ENCODE measurements at places on chromosomes 1 and 21.

- DNase-seq = no peak
Observed at GRCh38 chr1:240765732-240766363, 153.9 kb upstream of the GREM2 start.

DNA sequence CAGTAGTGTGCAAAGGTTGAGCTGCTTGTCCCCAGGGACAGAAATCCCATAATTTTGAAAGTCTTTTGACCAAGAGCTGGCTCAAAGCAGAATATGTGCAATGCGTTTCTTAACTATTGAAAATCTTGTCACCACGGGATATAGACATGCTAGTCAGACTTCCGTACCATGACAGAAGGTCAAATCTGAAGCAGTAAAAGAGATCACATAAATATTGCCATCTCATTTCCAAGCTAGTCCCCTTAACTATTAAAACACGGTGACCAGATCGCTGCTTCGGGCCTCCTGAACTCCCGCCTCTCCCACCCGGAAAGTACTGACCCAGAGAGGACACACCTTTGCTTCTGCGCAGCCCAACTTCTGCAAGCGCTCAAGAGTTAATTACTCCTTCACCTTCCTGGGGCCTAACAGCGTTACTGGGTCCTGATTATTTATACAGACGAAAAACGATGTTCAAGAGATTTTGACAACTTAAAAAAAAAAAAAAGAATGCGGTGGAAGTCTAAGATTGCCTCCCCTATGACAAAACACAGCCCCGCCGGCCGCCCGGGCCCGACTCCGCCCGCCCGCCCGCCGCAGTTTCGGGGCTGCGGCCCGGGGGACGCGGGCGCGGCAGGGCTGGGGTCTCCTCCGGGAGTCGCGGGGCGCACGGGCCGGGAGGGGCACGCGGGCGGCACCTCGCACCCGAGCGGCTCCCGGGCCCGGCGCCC lies 692 bp downstream of the SORT1 start:
- DNase-seq = no peak

DNA sequence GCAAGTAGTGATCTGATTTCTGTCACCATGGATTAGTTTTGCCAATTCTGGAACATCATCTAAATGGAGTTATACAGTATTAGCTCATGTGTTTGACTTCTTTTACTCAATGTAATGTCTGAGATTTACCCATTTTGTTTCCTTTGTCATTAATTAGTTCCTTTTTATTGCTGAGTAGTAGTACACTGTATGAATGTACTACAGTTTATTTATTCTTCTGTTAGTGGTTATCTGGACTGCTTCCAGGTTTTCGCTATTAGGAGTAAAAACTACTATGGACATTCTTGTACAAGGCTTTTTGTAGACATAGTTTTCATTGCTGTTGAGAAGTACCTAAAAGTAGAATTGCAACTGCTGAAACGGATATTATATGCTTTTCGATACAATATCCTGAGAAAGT lies 14.1 kb downstream of the SUCO start:
- no peak for DNase-seq

DNA sequence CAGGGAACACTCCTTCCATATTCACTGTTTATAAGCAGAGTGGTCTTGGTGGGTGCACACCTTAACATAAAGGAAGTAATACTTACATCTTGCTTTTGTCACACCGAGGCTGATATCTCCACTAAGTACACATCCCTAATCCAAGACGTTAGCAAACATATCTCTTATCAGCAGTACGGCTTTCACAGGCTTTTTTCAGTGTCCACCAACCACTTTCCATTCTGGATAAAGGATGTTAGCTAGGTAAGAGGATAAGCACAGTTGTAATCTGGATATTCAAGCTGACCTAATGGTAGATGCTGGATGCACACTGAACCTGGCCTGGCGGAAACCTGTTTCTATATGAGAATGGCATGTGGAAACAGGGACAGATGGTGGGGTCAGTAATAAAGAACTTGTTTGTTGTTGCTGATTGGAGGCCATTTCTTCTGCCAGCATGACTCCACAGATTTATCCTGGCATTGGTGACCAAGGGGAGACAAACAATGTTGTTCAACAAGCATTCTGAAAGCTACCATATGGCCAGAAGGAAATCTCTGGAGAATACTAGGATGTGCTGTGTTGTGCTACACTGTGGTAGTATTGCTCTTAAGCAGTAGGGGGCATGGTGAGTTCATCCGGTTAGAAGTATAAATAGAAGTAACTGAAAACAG lies 416.4 kb downstream of the PTBP2 start:
- no peak for DNase-seq

- DNase-seq = no peak
Observed at GRCh38 chr1:10992864-10993263, 19.6 kb upstream of the TARDBP start.

DNA sequence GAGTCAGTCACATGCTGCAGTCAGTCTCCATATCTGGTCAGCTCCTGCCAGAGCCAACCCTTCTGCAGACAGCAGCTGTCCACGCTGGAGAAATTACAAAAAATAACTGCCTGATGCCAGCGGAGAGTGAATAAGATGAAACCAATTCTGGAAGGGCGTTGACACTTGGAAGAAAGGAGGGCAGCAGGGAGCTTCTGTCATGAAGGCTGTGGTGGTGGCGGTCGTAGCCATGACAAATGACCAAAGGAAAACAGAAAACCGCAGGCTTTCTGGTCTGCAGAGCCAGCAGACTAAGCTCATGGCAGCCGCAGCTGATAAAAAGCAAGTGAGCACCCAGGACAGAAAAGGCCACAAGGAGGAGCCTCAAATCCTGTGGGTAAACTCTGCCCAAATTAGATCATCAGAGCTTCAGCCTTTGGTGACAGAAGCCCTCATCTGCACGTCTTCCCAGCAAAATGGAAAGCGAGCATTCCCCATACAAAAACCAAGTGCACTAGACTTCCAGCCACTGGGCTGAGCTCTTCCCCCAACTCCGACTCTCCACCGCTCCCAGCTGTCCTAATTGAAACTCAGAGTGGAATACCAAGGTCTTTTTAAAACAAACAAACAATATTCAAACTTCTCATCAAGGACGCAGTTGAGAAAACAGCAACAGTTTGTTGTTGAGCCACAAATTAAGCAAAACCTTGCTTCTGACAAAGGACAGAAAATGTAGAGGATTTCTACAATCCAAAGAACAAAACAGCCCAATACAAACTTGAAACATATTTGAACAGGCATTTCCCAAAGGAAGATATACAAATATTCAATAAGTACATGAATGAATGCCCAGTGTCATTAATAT lies 28.7 kb downstream of the RSPH1 start:
- DNase-seq = no peak

- DNase-seq = no peak
Observed at GRCh38 chr1:36089393-36090121, 865 bp downstream of the ADPRS start.

DNA sequence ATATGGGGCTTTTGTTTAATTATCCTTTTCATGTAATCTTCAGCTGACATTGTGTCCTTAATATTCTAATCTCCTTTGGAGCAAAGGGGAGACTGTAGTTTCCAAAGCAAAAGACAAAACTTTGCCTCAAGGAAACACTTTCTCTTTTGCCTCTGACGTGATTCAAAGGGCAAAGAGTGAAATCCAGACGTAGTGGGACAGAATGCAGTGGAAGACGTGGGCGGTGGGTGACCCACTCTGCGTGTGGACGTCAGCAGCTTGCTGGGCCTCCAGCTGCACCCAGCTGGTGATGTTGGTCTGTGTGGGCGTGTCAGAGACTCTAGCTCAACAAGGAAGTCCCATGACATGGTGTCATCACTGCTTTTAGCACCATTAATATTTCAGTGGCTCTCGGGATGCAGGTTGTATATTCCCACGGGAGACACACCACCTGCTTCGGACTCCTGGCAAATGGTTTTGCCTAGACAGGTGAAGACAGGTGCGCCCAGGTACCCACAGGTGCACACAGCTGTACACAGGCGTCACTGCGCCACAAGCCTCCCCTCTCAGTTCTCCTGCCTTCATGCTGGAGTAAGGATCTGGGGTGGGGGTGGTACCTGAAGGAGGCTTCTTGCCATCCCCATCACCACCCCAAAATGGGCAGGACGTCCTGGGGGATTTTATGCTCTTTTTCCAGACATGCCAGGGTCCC lies 292.1 kb upstream of the VAMP3 start:
- DNase-seq = no peak

DNA sequence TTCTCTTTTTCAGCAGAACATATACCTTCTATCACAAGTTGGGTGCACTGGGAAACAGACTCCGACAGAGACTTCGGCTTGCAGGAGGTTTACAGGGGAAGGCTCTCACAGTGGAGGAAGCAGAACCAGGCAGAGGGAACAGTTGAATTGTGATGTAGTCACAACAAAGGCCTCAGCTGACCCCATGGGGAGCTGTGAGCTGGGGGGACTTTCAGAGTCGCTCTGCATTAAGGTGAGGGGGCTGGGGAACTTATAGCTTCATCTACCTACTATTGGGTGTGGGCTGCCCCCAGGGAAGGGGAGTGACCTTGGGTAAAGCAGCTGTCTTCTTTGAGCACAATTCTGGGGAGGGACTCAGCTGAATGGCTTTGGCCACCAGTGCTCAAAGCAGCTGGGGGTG lies 94.9 kb upstream of the POU3F1 start:
- no peak for DNase-seq

GRCh38 chr1:92343061-92343460 lies 44.2 kb downstream of the RPAP2 start:
- DNase-seq = no peak

DNA sequence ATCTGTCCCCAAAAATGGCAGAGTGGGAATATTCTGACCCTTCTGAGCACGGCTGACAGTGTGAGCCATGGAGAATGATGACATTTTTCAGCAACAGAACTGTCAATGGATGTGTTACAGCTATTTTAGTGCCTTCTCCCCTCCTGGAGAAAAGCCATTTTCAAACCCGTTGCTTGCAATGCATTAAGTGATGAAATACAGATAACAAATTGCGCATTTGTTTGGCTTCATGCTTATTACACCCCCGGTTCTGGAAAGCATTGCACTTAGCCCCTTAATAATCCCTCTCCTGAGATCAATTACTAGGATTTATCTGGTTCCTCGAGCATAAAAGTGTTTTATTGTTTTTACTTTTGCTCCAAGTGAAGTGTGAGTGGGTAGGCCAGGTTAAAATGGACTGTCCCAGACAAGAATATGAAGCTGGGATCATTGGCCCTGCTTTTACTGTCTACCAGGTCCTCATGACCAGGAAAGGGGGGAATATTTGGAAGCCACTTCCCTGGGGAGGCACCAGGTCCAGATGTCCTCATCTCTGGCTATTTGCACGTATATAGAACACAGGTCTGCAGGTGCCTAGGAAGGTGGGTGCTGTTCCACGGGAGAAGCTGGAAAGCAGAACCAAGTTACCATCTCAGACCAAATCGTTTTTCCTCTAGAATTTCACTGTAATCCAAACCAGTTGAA lies 37.5 kb upstream of the HHAT start:
- no peak for DNase-seq

- no peak for DNase-seq
Observed at GRCh38 chr1:219783605-219784235, 144.6 kb downstream of the SLC30A10 start.

DNA sequence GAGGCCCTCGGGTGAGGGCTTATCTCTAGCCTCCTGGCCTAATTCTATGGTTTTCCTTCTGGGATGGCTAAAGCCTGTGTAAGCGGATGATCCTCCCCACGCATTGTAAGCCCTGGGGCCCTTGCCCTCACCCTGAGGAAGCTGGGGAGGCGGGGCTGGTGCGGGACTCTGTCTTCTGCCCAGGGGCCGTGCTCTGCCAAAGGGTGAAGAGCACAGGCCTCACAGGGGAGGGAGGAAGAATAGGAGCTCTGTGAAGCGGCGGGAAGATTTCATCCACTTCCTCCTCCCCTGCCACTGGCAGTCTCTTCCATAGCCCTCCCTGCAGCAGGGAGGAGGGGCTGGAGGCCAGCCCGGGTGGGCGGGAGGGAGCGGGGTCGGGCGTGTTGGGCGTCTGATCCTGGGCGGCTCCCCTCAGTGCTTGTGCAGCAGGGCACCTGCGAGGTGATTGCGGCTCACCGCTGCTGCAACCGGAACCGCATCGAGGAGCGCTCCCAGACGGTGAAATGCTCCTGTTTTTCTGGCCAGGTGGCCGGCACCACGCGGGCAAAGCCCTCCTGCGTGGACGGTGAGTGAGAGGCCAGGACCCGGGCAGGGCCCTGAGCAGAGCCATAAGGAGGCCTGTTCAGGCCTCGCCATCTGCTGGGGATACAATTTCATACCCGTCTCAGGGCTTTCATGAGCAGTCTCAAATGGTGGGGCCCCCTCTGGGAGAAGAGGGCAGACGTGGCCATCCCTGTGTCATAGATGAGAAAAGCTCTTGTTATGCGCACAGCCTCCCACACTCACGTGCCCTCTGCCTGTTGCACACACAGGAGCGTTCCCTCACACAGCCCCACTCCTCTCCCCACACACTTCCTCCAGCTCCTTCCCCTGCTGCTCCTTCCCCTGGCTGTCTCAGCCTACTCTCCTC lies 7.7 kb upstream of the PPM1J start:
- DNase-seq = no peak

GRCh38 chr1:6956488-6957159 lies 171.4 kb downstream of the CAMTA1 start:
- DNase-seq = no peak

DNA sequence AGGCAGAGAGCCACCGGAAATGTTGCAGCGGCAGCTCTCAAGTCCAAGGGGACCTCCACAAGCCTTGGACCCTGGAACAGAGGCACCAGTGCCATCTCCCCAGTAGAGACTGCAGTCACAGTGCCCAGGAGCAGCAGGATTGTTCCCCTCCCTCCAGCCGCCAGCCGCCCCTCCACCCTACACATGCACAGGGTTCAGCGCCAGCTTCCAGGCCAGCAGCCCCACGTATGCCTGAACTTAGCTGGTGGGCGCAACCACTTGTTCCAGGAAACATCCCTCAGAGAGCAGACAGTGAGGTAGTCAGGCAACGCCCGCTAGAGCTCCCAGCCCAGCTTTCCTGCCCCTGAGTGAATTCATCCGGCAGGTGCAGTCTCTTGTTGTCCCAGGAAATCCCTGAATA lies 1098.1 kb upstream of the NCAM2 start:
- DNase-seq = no peak

- peak; percentile 79 for DNase-seq
Observed at GRCh38 chr1:31955917-31956736, 18.0 kb upstream of the PTP4A2 start.

DNA sequence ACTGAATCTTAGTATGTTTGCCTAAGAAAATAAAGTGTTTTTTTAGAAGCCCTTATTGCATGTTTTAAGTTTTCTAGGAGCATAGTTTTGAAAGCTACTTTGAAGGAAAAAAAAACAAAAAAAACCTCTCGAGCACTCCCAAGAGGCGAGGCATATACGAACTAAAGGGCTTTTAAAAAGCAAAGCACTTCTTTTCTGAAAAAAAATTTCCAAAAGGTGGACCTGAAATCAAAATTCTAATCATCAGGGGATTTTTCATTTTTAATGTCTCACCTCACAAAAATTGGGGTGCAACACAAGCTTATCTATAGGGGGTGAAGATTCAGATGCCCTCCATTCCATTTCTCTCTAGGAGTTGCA lies 594 bp downstream of the GLMN start:
- no peak for DNase-seq

- DNase-seq = no peak
Observed at GRCh38 chr1:14507262-14507661, 91.2 kb upstream of the KAZN start.

Data from stimulated activated CD4-positive, alpha-beta T cell treated with anti-CD3 and anti-CD28 coated beads, Interleukin-4, amount 100 ng/mL, for 4 hours (primary cell).